Fibroblast of skin of right biceps (primary cell): ENCODE measurements at places on chromosomes 11 and 22.

DNA sequence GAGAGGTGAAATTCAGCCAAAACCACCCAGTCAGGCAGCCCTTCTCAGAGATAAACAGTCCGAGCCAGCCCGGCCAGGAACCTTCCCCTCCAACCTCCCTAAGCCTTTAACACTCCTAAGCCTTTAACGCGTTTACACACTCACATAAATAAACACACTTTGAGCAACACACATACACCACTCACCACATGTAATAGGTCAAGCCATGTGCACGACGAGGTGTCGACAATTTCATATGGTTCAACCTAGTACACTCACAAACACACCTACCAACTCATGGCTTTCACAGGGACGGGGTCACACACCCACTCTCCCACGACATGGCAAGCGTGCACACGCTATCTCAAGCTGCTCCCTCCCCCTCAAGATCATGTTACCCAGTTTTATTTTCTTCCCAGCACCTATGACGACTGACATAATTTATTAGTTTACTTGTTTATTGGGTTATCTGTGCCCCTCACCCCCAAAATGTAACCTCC lies 15.5 kb downstream of the SLC43A1 start:
- DNase-seq, result no peak

- no peak for DNase-seq
Measured at GRCh38 chr11:124219126-124219525, 21.8 kb upstream of the OR8G1 start.

GRCh38 chr11:134228625-134229024 lies 4.2 kb downstream of the VPS26B start:
- peak; percentile 82 for DNase-seq

DNA sequence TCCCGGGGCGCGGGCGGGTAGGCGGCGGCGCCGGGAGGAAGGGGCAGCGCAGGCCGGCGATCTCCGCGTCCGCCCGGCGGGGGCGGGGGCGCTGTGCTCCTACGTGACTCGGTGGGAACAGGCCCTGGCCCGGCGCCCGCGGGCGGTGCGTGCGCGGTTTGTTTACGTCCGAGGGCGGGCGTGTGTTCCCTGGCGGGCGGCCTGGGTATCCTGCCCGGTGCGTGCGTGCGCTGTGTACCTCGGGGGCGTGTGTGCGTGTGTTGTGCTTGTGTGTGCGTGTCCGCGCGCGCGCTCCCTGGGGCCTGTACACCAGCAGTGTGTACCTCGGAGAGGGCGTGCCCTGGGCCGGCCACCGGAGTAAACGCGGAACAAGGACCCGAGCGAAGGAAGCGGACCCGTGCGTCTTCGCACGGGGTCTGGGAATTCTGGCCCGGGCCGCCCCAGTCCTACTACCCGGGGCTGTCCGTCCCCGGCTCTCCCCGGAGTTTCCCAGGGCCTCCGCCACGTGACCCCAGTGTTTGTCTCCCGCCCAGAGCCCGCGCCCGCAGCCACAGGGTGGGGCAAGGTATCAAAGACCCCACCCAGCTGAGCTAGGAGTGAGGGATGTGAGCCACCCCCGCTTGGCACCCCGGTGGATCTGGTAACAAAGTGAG lies 769 bp downstream of the MAFF start:
- DNase-seq, result peak; percentile 82

GRCh38 chr11:22901603-22902002 lies 41.3 kb upstream of the CCDC179 start:
- DNase-seq, result no peak
